KG1 (cell line): ENCODE measurements at places on chromosomes 5 and 9.

DNA sequence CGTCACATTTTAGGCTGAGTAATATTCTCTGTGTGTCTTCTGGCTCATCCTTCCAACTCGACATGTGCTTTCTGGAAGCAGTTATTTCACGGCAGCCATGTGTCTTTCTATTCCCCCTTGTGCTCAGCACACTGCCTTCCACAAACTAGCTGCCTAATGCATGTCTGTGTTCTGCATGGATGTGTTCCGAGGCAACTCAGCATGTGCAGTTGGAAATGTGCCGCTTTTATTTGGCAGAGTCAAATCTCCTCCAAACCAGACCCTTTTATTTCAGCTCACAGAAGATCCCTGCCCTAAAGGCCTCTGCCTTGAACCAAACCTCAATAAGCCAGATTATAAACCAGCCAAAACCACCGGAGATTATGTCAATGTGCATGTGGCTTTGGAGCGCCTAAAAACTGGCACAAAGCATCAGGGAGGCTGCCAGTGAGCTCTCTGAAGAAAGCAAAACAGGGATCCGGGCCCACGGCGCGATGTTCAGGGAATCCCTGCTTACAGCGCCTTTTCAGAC lies 360.2 kb downstream of the DEPDC1B start:
- no peak for DNase-seq

DNA sequence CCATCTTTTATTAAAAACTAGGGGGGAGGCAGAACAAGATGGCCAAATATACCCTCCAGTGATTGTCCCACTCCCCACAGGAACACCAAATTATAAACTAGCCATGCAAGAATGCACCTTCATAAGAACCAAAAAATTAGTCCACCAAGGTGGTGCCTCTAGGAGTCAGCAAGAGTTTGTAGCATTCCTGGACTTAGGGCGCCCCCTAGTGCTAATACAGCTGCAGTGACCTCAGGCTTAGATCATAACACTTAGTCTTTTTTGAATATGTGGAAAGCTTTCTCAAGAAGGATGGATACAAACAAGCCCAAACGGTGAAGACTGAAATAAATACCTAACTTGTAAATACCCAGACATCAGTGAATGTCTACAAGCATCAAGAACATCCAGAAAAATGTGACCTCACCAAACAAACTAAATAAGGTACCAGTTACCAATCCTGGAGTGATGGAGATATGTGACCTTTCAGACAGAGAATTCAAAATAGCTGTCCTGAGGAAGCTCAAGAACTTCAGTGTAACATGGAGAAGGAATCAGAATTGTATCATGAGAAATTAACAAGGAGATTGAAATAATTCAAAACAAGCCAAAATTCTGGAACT lies 19.3 kb downstream of the PPIP5K2 start:
- DNase-seq, result no peak

DNA sequence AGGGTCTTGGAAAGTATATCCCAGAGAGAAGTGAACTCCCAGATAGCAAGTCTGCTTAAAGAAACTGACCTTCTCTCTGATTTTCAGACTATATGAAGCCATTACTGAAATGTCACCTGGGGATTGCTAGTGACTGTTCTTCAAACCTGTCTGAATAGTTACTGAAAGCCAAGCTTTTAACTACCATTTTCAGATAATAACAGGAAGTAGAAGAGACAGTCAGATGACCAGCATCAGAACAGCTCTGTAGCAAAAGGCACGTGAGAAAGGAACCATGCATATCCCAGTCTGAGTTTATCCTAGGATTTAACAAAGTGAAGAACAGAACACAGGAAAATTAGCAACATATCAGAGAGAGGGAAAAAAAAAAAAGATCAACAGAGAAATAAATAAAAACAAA lies 74.9 kb upstream of the SELENOP start:
- DNase-seq, result no peak

DNA sequence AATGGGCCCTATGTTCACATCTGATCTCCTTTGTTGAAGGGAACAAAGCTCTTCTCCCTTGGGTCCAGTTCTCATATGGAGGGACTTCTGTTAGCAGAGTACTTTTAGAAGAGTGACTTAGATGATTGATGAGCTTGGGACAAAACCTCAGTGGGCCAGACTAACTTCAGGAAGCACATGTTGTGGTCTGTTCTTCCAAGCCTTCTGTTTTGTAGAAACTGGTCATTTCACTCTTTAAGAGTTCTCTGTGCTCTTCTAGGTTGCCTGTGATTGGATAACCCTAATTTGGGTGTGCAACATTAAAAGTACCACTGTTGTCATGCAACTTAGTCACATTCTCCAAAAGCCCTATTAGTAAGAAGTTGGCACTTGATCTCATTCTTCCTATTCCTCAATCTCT lies 183.5 kb upstream of the ACO1 start:
- no peak for DNase-seq

DNA sequence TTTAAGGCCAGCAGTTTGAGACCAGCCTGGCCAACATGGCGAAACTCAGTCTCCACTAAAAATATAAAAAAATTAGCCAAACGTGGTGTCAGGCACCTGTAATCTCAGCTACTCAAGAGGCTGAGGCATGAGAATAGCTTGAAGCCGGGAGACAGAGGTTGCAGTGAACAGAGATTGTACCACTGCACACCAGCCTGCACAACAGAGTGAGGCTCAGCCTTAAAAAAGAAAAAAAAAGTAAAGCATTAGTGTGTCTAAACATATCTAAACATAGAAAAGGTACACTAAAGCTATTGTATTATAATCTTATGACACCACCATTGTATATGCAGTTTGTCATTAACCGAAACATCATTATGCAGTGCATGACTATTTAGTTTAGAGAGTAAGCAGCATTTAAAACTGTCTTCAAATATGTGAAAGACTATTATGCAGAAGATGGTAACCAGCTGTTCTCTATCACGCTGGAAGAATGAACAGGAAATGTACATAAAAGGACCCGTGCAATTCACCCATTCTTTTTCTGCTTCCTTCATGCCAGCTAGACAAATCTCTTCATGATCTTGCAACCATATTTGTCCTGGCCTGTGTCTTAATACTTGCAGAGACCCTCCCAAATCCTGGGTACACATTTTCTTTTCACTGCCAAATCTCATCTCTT lies 58.6 kb downstream of the ITGA1 start:
- no peak for DNase-seq

DNA sequence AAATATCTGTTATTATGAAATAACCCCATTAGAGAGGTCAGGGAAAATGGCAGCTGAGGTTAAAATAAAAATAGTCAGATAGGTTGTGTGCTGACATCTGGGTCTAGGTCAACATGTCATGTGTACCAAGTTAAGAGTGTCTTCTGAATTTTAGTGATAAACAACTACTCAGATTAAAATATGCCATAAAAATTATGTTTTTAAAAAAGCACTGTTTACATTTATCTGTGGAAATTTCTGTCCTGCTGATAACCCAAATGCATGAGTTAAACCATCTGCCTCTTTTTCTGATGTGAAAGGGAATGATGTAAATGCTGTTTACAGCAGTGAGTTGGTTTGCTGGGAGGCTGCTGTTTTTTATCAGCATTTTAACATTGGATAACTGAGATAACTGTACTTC lies 361.2 kb upstream of the TARS1 start:
- DNase-seq, result no peak
